ENCODE measurements at places on chromosomes 6 and 20.
A peak's percentile ranks its signal among the peaks of the same experiment; 100 is the strongest.

- DNase-seq: no peak
Measured at GRCh38 chr6:117280922-117281321, 15.6 kb downstream of the VGLL2 start.

DNA sequence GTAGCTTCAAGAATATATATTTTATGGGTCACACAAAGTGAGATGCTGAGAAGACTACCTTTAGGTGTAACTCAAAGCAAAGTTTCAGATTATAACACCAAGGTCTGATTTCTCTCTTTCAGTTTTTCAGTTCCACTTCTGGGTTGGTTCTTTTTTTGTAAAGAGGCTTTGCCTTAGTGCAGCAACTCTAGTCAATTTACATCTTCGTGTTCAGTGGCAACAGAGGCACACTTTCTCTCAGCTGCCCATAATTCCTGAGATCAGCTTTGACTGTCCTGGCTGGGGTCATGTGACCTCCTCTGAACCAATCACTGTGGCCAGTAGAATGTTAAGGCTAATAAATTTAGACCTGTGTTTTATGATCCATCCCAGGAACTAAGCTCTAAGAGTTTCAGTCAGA is 120.2 kb downstream of the TINAG start:
- peak; percentile 31 for DNase-seq

DNA sequence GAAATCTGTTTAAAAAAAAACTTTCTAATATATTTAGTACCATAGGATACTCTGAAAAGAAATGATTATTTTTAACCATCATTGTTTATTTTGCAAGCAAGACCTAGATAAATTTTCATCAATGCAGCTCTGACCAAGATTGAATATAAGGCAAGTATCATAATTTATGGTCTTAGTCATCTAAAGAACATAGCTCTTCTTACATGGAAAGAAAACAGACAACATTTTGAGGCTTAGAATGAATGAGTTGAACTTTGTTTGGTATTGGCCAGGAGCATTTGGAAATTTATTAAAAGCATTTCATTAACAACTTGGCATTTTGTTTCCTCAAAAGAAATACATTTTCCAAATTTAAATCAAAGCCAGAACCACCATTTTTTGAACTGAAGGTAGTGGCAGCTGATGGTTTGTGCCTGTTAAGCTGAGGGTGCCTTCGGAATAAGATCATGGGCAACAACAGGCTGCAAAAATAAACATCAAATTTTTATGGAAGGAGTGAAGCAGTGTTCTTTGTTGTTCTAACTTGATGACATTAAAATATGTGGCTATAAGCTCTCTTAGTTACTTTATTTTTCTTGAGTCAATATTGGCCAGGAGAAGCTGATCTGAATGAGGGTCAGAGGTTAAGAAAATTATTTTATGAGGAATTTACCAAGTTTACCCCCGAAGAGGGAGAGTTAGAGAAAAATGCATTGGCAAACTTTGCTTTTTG is 6.7 kb upstream of the ATXN1 start:
- no peak for DNase-seq

- no peak for DNase-seq
Measured at GRCh38 chr6:50887112-50887511, 68.4 kb downstream of the TFAP2B start.

DNA sequence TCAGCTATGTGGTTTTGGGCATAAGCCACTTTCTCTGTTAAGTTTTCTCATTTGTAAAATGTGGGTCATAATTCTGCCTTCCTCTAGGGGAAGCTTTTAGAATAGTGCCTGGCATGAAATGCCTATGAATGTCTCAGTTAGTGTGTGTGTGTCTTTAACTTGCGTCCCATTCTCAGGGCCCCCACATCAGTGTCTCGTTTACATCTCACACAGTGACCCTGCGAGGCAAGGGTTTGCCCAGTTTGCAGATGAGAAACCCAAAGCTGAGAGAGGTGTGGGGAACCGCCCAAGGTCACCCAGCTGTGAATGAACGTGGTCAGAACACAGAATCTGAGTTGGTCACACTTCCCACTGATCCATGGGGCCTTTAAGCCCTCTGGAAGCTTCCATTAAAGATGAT is 14.1 kb downstream of the DYNLRB1 start:
- DNase-seq: no peak

DNA sequence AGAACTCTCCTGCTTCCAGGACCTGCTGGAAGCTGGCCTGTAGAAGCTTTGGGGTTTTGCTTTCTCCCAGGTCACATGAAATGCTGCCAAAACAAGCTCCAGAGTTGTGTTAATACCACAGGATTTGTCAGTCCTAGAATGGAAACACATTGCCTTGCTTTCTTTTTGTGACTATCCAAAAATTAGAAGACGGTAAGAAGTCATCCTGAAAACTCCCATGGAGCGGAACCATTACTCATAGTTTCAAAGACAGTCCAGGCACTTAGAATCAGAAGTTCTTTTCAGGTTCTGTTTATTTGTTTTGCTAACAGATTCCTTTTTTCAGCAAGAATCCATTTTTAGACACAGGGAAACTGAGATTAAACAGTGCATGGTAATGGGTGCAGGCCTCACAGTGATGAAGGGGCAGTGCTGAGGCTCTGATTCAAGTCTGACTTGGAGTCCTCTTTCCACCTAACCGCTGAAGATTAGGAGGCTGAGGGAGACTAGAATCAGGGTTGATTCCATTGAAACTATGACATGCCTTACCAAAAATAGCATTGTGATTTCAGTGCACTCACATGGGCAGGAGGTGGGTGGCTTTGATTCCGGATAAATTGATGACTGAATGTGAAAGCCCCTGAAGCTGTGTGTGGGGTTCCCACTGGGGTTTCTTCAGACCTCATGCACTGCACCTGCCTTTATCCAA is 72.2 kb upstream of the NAA20 start:
- DNase-seq: peak; percentile 48

DNA sequence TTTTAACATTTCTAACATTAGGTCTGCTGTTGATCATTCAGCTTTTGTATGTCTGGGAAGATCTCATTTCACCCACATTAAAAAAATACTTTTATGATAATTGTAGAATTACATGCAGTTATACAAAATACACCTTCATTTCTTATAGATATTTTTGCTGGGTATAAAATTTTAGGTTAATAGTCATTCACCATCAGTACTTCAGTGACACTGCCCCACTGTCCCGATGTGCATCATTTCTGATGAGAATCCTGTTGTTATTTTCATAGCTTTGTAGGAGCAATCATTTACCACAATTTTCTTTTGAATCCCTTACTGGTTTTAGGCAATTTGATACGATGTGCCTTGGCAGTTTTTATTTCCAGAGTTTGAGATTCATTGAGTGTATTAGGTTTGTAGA is 173.6 kb downstream of the JARID2 start:
- no peak for DNase-seq

- DNase-seq: no peak
Measured at GRCh38 chr20:7308163-7308562, 540.7 kb downstream of the BMP2 start.

- DNase-seq: no peak
Measured at GRCh38 chr6:118504611-118505010, 43.5 kb upstream of the PLN start.

DNA sequence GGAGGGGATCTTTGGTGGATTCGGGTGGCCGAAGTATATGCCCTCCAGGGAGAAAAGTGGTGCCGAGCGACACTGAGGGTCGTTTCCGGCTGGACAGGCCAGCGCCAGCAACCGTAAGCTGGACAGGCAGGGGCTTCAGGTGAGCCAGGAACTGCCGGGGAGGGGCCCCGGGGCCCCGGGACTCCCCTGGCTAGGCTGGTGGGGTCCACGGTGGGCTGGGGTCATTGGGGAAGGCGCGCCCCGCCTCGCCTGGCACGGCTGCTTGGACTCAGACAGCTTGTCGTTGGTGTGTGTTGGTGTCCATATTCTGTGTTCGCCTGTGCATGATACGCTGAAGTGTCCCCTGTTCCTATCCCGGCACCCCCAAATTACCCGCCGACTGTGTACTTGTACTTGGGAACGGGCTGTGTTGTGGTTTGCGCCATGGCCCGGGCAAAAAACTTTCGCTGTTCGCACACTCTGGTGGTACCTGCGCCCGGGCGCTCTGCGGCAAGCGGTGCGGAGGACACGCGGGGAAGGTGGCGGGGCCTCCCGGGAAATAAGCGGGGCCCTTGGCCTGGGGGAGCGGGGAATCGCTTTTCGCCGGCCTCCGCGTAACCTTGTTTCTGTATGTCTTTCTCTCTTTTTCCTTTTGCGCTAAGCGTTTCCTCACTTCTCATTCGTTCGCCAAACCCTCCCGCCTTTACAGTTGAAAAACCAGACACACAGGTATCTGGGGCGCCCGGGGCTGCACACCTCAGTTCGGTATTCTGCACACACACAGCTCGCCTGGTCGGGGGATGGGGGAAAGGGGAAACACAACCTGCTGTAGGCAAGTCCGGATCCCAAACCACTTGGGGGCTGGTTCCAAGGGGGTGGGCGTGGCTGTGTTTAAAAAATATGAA is 3.2 kb downstream of the GNAS start:
- DNase-seq: no peak

GRCh38 chr6:27601668-27602254 is 128.9 kb upstream of the ZNF184 start:
- no peak for DNase-seq

DNA sequence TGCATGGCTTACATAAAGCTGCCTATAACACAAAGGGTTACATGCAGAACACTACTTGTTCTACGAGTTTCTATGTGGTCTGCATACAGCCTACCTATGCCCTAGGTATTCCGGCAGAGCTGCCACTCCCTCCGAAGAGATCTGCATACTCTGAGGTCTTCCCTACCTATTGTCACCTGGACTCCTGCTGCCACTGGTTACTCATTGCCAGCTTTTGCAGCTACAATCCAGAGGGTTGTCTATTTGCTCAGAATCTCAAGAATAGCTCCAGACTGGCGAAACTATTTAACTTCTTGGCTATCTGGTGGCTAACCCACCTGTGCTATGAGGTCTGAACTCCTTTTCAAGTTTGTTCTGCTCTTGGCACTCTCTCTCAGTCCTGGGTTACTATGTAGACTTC is 323.3 kb downstream of the BMP2 start:
- DNase-seq: no peak

GRCh38 chr6:128519931-128520435 is 416 bp downstream of the PTPRK start:
- DNase-seq: peak; percentile 19

DNA sequence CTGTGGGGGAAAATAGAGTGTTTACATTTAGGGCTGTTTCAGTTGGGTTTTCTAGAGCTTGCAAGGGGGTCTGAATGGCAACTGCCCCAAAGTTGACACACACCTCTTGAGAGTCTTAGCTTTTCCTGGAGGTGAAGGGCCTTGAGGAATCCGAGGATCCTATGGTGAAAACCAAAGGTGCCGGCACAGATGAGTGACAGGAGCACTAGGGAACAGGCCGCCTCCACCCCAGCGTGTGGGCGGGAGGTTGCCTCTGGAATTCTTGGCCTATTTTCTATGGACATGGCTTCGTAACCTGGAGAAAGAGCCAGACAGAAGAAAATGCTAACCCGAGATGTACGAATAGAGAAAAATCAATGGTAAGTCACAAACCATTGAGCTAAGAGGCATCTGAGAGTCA is 283.2 kb upstream of the FOXQ1 start:
- DNase-seq: no peak

- peak; percentile 52 for DNase-seq
Measured at GRCh38 chr6:11714116-11714797, 64.3 kb downstream of the ADTRP start.

DNA sequence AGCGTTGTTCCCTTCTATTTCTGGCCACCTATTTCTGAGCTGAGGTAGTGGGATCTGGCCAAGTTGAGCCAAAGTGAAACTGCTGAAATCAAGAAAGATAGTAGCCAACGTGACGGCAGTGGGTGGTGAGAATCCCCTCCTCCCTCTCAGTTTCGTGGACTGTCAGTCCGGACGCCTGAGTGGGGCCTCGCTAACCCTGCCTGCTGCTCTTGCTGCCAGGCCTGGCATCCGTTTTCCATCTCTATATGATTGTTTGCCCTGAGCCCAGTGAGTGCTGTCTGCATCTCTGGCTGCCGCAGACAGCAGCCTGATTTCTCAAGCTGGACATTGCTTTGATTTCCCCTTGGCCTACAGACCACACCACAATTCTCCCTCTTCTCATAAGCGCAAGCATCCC is 23.5 kb upstream of the PAX1 start:
- DNase-seq: no peak

- no peak for DNase-seq
Measured at GRCh38 chr6:166419717-166420116, 37.0 kb upstream of the MPC1 start.

DNA sequence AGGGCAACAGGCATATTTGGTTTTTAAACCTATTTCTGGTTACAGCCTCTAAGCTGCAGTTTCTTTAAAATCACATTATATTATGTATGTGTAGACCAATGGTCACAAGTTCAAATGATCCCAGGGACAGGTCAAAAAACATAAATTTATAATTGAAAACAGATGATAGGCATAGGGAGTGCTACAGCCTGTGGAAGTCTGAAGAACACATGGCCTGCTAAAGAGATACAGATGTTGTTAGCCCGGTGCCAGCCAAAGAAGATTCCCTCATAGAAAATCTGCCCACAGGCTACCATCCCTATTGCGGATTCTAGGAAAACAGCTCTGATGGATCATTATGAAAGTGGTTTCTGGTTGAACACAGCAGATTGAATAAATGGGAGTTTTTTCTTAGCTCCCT is 65.3 kb downstream of the NRSN1 start:
- DNase-seq: no peak

DNA sequence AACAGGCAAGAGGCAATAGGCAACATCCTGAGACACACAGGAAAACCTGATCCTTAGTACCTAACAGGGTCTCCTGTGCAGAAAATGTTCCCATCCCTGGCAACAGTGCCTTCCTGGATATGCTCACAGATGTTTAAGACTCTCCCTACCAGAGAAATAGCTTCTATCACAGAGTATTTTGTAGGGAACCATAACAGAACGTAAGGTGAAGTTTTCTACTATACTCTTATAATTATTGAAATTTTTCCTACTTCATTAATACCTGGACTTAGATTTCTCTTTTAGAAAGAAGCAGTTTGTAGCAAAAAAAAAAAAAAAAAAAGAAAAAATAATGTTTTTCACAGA is 33.5 kb upstream of the LGSN start:
- DNase-seq: no peak

GRCh38 chr20:57053067-57053466 is 213.4 kb downstream of the BMP7 start:
- no peak for DNase-seq

DNA sequence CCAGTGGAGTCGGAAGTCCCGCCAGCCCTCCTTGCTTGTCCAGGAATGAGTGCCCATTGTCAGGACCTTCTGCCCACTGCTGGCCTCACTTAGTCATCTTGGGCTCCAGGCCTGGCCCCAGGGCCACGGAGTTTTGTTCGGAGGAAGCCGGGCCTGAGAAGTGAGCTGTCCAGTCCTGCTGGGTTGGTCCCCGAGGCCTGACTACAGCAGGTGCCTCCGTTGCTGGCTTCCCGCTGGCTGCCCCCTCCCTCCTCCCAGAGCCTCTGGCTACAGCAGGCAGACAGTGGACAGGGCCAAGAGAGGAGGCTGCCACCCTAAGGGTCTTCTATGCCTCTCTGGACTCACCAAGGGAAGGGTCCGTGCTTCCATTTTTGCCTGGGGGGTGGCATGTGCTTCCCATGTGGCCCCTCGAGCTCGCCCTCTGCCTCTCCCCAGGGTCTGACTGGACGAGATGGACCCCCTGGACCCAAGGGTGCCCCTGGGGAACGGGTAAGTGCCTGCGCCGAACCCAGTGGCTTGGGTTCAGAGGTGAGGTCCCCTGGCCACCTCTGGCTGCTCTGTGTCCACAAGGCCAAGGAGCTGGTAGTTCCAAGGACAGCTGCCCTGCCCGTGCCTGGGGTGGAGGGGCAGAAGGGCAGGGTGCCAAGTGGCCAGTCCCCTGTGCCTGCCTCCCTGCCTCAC is 2.8 kb downstream of the COL9A3 start:
- no peak for DNase-seq
